ENCODE measurements at places on chromosomes 12 and 14.

DNA sequence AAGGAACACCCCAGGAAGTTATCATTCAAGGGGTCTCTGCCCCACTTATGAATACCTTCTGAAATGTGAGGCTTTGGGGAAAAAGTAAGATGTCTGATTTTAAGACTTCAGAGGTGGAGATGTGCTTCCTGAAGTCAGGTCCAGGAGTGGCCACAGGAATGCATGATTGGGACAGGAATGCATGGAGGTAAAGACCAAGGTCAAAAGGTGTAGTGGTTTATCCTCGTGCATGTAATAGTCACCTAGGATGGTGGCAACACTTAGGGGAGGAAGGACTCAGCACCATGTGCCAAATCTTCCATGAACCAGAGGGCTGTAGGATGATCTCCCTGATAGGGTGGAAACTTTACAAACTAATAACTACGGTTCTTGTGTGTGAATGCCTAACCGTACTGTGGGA, 217.3 kb downstream of the C12orf75 start:
- no peak for DNase-seq

- DNase-seq, result peak; percentile 62
These were observed 102.8 kb downstream of the SLC16A7 start for GRCh38 chr12:59698600-59698999.

DNA sequence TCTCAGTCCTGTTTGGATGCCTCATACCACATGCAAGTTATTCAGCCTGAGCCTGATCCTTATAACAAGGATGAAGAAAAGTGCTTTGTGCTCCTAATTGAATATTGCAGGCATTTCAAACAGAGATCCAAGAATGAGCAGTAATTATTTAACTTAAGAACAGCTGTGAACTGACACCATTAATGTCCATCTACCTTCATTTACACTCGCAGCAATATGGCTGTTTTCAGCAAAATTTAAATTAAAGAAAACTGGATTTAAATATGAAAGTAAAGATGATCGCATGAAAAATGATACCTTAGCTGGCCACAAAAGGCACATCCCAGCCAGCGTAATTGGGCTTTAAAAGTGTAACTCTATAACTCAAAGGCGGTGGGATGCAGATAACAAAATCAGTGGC, 466.3 kb downstream of the GALC start:
- DNase-seq, result no peak

GRCh38 chr12:6375269-6376078, at the start of gene SCNN1A:
SCNN1A (minus strand) TSS chr12:6375563; CDS start chr12:6374783, 780 bp downstream.
- no peak for DNase-seq

DNA sequence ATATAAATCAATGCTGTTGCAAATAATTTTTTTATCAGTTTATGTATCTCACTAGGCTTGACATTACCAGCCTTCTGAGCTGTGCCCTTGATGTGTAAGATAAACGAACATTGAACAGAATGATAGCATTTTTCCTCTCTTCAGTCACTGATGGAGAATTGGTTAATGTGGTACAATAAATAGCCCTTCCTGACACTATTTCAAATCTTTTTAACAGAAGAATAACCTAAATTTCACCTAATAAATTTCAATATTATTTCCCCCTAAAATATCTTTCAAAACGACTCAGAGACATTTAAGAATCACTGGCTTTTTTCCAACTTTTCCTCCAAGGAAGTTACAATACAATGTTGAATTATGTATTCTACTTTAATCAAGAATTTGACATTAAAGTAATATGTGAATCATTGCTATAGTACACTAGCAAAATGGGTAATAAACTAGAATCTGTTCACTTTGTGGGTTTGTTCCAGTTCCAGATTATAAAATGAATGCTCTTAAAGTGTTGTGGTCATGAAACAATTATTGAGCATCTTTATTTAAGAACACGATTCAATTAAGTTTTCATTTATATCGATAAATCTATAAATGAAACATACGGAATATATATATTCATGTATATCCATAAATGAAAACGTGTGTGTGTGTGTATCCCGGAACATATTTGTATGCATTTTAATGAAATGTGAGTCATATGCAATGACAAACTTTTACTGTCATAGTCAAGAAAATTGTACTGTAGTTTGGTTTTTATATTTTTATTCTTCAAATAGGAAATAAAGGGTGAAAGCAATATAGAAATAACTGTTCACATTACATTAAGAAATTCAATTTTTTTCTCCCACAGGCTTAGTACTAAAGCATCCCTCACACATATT, 2.5 kb upstream of the ATP2B1 start:
- DNase-seq, result no peak

GRCh38 chr12:53098354-53098981, 1.0 kb downstream of the IGFBP6 start:
- peak; percentile 91 for DNase-seq

DNA sequence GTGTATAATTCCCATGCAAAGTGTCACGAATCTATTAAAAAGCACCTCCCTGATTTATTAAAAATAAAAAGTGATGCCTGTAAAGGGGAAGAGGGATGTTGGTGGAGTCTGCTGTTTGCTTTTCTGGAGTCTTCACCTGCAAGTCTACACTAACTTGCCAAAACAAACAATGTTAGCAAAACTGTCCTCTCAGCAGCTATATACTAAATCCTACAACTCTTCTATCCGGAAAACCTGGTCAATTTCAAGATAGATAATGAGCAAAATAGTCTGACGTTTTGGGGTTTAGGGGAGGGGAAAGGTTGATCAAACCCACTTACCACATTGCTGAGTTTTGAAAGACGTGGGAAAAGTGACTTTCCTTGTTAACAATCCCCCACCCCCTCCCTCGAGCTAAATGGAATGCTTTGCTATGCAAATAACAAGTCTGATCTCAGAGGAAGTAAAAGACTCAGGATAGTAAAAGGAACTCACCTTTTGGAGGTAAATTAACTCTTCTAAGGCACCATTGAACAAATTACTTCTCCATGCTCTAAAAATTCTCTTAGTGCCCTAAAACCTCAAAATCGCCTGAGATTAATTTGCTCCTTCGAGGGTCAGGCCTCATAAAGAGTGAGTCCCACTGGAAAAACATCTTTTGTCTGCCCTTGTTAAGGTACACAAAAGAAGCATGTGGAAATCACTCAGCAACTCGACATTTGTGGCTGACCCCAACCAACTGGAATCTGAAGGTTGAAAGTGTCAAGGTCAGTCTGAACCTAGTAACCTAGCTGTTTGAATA, 13.5 kb downstream of the BMP4 start:
- no peak for DNase-seq

- peak; percentile 5 for DNase-seq
These were observed 503.5 kb downstream of the LRFN5 start for GRCh38 chr14:42110167-42110566.

DNA sequence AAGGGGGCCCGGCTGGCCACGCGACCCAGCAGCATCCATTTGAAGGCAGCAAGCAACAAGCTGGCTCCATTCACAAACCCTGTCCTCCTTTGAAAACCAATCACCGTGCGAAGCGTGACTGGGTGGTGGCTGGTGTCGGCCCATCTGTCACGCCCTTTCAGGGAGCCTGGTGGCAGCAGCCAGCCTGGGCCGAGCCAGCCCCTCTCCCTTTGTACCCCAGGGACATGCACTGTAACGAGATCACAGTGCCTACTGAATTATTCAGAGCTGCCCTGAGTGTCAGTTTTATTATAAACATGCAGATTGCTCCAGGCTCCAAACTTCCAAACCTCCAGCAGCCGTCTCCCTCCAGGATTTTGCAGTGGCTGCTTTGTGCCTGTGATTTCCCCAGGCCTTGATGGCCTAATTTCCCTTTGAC, 22.3 kb upstream of the CTDSP2 start:
- no peak for DNase-seq

GRCh38 chr14:101964297-101965180, at the start of gene DYNC1H1:
DYNC1H1 (plus strand) TSS chr14:101964573; CDS start chr14:101964692, 119 bp downstream.
- peak; percentile 93 for DNase-seq

DNA sequence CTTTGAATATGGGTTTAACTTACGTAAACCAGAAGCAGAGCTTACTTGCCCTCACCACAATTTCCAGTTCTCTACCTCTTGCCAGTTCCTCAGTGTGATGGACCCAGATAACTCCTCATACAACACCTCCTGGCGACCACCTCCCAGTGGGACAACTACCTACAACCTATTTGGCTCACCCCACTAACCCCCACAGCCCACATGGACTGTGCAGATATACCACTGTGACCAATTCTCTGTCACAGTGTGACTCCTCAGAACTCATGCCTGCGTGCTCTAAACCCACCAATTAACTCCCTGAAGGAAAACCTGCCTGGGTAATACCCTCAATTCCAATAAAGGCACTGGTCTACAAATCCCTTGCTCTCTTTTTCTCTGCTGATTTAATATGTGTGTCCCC, 311.7 kb downstream of the DIO2 start:
- DNase-seq, result no peak

DNA sequence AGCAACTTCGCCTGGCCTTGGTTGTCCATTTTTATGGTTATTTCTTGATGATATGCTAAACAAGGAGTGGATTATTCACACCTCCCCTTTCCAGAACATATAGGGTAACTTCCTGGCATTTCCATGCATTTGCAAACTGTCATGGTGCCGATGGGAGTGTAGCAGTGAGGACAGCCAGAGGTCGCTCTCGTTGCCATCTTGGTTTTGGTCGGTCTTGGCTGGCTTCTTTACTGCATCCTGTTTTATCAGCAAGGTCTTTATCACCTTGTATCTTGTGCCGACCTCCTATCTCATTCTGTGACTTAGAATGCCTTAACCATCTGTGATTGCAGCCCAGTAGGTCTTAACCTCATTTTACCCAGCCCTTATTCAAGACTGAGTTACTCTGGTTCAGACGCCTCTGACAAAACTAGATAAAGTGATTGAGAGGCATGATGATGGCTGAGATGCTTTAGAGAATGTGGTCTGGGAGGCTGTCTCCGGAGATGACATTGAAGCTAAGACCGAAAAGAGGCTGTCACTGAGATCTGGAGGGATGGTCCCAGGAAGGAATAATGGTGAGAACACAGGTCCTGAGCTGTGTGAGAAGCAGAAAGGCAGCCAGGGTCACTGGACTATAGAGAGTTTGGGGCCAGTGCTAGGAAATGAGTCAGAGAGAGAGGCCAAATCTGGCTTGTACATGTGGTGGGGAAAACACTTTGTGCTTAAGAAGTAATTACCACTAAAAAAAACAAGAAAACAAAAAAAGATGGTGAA, 2.9 kb downstream of the GLT1D1 start:
- no peak for DNase-seq

- no peak for DNase-seq
These were observed 49.7 kb upstream of the TRAF3 start for GRCh38 chr14:102727336-102728095.

DNA sequence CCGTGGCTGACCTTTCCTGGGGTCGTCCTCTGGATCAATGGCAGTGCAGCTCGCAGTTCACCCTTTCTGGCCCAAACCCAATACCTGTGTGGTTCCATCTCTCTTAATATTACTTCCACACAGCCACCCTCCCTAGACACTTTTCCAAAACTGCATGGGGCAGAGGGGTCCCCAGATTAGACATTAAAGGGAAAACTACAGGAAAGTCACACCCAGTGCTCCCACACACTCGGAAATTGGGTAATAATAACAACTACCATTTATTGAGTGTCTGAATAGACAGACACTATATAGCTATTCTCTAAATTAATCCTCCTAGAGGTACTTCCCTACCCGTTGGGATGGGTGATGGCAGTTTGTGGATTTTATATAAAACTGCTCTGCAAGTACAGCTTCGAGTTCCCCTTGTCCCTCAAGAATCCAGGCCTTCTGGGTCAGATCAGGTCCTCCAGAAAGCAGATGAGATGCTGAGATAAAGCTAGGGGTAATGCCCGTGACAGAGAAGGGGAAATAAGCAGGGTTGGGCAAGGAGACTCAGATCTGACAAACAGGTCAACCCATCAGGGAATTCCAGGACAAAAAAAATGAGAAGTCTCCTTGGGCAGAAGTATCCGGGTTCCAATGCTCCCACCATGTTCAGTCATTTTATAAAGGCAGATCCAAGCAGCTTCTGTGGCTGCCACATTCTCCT, 795 bp upstream of the PXN start:
- no peak for DNase-seq

DNA sequence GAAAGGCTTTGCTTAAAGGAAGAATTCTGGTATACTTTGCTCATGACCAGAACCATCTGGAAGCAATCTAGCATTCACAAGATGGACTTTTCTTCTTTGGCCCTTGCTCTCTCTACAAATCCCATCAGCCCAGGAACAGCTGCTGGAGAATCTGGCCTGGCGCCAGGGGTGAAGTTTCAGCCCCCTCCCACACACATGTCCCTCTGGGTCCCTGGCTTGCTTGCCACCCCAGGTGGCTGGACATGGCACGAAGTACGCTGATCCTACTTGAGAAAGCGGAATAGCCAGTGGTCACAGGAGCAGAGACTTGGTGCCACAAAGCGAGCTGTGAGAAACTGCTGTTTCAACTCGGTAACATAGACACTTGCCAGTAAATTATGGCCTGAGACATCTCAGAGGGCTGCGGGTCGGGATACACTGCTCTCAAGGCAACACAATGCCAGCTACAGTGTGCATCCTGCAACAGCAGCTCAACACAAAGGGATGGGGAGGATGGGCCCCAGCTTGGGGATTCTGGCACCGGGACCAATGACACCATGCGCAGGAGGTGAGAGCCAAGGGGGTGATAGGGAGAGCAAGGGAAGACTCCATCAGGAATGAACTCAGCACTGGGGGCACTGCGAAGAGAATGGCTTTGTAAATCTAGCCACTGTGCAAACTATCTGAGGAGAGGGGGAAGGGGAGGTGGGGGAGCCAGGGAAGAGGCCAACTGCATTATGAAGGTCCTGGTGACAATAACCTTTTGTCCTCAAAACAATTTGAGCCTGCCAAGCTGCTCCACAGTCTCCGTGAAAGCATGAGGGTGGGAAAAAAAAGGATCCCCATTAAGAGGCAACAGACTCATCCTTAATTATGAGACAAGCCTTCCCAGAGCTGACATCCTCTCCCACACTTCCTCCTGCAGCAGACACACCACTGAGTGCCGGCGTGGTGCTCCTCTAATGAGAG, 219.9 kb downstream of the PPM1H start:
- no peak for DNase-seq

GRCh38 chr14:54555651-54556050, 11.3 kb upstream of the SAMD4A start:
- no peak for DNase-seq

GRCh38 chr14:99124482-99125105, 147.4 kb downstream of the BCL11B start:
- DNase-seq, result no peak

DNA sequence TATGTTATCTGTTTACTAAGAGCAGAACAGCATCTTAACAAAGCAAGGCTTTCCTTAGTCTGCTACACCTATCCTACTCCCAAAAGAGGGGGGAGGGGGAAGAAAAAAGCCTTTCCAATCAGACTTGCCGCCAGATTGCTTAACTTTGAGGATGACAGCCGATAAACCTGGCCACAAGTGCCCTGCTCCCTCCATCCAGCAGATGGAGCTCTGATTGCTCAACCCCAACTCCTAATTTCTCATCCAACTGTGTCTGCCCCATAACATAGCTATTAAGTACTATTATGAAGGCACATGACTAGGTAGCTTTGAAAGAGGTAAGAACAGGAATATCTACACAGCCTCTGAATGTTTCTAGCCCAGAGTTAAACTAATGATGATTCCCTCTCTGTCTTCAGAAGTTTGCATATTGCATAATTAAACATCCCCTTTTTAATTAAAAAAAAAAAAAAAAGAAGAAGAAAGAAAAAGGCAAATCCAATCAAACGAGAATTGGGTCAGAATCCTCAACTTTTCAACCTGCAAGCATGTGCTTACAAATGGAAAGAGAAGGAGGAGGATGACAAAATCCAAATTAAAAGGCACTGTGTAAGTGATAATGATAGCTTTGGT, 247.4 kb downstream of the GALC start:
- peak; percentile 8 for DNase-seq

GRCh38 chr12:55744340-55745030, 1.6 kb downstream of the GDF11 start:
- no peak for DNase-seq

Data from EL (cell line).